ENCODE measurements at places on chromosomes 5 and 9.

DNA sequence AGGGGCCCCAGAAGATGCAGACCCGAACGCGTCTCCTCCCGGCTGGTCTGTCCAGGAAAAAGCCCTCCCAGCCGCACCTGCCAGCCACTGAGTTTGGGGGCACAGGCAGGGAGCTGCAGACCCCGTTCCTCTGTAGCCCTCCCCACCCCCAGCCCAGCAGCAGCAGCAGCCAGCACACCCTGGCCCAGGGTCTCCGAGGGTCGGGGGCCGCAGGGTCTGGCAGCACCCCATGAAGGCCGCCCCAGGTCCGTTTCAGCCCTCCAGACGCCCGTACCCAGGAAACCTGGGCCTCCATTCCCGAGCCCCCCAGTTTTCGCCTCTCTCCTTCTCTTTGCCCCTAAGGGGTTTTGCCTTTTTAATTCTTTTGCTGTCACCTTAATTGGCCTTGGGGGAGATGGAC is 19.7 kb downstream of the EXD3 start:
- DNase-seq, result no peak

GRCh38 chr5:72515211-72515610 is 8.0 kb upstream of the ZNF366 start:
- no peak for DNase-seq

DNA sequence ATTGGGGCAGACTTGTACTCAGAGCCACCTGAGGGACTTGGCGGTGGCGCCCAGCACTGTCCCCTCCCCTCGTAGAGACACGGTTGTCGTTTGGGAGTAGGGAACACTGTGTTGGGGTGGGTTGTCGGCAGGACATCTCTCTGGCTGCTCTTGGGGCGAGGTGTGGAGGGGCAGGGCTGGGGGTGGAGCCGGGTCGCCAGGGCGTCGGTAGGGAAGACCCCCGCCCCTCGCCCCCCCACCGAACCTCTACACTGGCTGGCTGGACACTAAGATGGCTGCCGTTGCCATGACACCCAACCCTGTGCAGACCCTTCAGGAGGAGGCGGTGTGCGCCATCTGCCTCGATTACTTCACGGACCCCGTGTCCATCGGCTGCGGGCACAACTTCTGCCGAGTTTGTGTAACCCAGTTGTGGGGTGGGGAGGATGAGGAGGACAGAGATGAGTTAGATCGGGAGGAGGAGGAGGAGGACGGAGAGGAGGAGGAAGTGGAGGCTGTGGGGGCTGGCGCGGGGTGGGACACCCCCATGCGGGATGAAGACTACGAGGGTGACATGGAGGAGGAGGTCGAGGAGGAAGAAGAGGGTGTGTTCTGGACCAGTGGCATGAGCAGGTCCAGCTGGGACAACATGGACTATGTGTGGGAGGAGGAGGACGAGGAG is 778 bp downstream of the TRIM41 start:
- DNase-seq, result no peak

GRCh38 chr5:87661784-87662566 is 249.2 kb upstream of the CCNH start:
- DNase-seq, result no peak

DNA sequence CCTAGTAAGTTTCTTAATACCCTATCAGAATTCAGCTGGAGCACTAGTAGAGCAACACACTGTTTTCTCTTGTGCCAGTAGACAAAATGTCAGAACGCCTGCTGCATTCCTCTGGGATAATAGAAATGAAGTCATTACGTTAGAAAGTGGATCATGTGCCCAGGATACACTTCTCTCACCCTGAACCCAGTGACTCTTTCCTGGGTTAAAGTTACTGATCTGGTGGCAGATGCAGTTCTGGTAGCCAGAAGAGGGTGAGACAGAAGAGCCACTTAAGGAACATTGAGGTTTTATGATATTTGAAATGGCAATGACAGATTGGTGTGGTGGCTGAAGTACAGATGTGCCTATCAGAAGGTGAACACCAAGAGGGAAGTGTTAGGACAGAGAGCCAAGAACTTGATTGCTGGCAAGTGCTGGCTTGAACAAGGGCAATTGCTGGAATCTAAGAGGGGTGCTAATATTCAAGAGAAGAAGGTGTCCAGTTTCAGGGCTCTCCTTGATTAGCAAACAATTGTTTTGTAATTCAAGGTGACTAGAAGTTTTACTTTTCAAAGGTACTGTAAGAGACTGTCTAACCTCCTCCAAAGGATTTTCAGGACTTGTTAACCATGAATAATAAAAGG is 93.7 kb upstream of the ERBIN start:
- DNase-seq, result no peak

GRCh38 chr9:126423142-126423915 is 96.7 kb downstream of the MVB12B start:
- DNase-seq, result no peak

DNA sequence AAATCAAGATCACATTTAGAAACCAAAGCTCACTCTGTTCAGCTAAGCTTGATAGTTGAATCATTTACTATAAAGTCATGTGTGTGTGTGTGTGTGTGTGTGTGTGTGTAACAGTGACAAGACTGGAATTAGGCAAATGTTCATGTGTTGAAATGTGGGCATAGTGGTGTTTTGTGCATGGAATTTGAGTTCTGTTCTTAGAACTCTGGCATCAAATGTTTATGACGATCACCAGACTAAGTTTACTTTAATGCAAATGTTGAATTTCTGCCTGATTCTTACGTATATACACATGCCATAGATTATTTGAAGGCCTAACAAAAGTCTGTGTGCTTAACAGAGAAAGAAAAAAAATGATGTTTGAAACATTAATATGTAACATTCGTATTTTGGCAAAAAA is 72.8 kb upstream of the COL5A1 start:
- DNase-seq, result no peak

DNA sequence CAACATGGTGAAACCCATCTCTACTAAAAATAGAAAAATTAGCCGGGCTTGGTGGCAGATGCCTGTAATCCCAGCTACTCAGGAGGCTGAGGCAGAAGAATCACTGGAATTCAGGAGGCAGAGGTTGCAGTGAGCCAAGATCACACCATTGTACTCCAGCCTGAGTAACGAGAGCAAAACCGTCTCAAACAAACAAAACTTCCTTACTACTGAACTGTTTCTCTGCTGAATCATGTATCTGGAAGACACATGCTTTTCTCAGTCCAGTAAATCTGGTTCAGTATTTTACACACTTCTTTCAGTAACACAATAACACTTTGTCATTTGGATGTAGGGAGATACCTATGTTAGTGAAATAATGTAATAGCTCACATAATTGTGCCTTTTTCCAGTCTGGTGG is 7.9 kb downstream of the TRMT10B start:
- no peak for DNase-seq

DNA sequence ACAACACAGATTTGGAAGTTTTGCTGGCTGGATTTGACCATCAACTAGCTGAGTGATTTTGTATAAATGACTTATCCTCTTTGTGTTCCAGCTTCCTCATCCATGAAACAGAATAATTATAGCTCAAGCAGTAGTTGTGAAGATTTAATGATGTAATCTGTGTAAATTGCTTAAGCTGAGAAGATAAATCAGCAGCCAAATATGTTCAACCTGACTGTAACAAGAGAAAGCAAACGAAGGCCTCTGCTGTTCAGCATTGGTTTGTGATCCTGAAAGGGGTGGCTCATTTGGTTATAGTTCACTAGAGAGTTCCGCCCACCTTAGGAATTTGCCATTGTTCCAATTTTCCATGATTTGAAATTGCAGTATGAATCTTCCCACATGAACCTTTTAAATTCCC is 75.7 kb upstream of the CCDC112 start:
- no peak for DNase-seq

DNA sequence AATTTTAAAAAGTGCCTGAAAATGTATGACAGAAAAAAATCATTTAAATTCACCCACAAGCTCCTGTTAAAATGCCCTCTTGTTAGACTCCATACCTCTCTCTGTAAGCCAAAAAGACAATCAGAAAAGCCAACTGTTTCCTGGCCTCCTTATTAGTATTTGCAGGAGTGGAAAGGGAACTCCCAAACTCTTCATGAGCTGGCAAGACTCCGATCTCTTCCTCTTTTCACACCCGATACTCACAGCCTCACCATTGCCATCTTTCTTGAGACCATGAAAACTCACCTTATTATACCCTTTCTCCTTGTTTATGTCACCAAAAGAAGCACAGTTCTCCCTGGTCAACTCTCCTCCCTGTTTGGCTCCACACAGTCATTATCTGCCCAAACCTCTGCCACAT is 197.8 kb downstream of the DMAC1 start:
- DNase-seq, result no peak

DNA sequence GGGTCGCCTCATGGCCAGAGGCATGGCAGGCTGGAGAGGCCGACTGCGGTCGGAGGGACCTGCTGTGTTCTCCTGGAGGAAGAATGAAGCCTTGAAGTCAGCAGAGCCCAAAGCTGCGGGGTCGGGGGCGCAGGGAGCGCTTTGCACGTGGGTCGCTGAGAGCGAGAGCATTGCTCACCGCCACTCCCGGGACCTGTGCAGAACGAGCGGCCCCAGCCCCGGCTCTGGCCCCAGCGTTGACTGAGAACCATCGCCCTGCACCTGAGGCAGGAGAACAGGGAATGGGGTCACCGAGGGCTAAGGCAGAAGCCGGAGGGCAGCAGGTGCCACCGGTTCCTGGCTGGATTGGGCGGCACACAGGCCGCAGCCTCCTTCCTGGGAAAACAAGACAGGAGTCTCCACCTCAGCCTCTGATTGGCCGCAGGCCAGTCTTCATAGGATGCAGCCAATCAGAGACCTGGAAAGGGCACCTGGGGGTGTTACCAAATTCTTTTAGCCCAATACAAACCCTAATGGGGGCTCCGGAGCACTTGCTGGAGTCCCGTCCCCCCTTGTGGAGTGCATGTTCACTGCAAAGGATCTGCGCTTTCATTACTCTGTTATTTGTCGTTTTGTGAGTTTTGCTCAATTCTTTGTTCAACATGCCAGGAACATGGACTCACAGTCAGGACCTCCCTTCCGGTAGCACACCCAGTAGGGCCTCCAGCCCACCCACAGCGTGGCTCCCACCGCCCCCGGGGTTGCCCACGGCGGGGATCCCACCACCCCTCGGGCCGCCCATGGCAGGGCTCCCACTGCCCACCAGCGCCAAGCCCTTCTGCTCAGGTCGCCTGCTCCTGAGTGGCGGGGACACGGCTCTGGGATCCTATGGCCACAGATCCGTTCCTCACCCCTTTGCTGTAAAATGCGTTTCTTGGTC is 24.7 kb upstream of the SLC6A19 start:
- DNase-seq, result no peak

- DNase-seq, result no peak
These were observed 50.0 kb upstream of the GLIS3 start for GRCh38 chr9:4349816-4350418.

DNA sequence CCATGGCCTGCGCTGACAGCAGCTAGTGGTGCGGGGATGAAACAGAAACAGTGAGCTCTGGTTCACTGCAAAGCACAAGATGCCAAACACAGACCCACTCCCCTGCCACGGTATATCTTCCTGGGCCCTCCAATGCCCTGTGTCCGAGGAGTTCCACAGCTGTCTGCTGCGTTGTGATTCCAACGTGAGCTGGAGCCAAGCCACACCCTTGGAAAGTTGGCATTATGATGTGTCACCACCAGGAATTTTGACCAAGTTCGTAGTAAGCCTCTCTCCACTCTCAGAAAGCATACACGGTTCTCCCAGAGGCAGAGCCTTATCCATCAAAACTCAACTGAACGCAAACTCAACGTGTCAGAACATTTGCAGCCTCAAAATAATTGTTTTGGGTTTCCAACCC is 55.6 kb downstream of the MACROH2A1 start:
- DNase-seq, result no peak

GRCh38 chr9:19469271-19469670 is 60.5 kb downstream of the ACER2 start:
- DNase-seq, result no peak

DNA sequence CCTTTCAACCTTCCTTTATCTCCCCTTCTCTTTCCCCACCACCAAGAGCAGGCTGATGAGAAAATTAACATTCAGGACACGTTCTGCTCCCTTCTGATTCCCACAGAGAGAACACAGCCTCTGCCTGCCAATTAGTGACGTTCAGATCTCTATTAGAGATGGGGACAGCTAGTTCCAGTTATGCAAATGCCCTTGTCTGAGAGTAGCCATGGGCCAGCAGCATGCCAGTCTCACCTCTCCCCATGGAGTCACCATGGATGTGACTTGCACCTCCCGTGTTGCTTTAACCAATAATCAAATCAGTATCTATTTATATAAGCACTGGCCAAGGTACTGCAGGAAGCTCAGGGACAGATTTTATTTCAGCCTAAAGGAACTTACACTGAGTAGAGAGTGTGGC is 61.3 kb downstream of the KCNIP1 start:
- no peak for DNase-seq

GRCh38 chr5:3639175-3639574 is 43.5 kb downstream of the IRX1 start:
- DNase-seq, result no peak

- no peak for DNase-seq
These were observed 291.1 kb downstream of the MLLT3 start for GRCh38 chr9:20331095-20331685.

DNA sequence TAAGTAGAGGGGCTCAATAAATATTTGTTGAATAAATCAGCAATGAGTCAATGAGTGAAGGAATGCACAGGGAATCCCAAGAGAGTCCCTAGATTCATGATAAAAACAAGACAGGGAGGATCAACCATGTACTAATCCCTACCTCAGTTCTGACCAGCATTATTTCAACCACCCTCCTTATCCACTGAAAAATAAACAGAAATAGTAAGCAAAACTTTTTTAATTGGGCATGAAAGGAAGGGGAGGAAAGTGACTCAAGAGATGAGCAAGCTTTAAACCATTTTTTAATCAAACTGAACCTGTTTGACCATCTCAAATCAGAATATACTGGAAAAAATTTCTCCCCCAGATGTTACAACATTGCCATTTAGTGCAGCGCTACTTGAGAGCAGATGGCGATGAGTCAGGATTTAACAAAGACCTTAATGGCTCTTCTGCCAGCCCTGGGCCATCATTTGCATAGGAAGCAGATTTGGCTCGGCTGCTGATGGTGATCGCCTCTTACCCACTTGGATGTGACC is 194.8 kb upstream of the SLC30A5 start:
- DNase-seq, result no peak

DNA sequence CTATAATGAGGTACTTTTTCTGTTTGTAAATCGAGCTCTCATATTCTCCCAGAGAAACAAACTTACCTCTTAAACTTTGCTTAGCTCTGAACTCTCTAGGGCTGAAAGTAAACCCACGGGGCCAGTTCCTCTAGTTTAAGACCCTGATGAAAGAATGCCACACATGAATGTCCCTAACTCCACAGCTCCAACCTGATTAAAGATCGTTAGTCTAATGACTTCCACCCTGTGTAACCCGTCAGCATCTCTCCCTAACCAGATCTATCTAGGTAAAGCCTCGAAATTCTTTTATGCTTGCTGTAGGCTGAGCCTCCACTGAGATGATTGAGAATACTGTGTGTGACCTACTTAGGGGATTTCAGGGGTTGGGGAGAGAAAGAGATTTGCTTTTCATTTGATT is 27.0 kb downstream of the ADRA1B start:
- DNase-seq, result no peak

DNA sequence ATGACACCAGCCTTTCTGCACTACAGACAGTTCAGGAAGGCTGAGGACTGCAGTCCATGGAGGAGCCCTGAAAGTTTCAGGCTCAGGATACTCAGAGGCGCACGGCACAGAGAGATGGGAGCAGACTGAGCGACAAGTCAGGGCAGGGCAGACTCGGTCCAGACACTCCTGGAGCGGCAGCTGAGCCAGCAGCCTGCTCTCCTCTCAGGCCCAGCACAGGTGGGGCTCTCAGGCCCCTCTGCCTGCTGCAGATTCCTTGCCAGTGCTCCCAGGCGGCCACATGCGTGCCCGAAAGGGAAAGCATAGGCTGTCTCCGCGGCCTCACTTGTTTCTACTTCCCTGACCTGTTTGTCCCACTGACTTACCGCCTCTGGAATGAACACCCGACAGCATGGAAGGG is 228.3 kb downstream of the IRX2 start:
- DNase-seq, result no peak
